ENCODE measurements at places on chromosomes 3 and 15.

GRCh38 chr3:42110631-42111030 lies 19.5 kb downstream of the TRAK1 start:
- no peak for DNase-seq

- DNase-seq, result no peak
Measured at GRCh38 chr3:45272828-45273470, 46.9 kb upstream of the TMEM158 start.

DNA sequence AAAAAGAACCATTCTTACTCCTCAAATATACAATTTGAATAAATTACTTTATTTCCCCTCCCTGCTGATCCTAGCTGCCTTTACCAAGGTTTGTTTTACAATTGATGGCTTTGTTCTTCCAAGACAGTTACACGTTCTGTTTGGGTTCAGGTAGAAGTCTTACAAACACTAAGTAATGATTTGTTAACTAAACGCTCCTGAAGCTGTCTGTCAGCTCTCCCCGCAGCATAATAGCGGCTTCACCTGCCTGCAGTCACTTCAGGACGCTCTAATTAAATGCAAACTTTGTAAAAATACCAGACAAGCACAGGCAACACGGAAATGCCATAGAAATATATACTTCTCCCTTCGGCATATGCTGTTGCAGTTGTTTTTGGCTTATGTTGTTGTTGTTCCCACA lies 176.4 kb upstream of the MDFIC2 start:
- DNase-seq, result no peak

GRCh38 chr3:58028902-58029301 lies 20.7 kb downstream of the FLNB start:
- no peak for DNase-seq

DNA sequence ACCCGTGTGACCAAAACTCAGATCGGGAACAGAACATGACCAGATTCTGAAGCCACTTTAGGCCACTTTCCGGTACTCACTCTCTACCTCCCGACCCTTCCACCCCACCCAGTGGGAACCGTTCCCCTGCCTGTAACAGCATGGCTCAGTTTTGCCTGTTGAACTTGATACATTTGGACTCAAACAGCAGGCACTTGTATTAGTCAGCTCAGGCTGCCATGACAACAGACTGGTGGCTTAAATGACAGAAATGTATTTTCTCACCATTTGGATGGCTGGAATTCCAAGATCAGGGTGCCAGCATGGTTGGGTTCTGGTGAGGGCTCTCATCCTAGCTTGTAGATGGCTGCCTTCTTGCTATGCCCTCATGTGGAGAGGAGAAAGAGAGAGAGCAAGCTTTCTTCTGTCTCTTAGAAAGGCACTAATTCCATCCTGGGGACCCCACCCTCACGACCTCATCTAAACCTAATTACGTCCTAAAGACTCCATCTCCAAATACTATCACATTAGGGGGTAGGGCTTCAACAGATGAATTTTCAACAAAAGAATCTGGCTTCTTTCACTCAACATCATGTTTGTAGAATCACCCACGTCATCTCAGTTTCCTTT lies 9.3 kb upstream of the SSUH2 start:
- no peak for DNase-seq

DNA sequence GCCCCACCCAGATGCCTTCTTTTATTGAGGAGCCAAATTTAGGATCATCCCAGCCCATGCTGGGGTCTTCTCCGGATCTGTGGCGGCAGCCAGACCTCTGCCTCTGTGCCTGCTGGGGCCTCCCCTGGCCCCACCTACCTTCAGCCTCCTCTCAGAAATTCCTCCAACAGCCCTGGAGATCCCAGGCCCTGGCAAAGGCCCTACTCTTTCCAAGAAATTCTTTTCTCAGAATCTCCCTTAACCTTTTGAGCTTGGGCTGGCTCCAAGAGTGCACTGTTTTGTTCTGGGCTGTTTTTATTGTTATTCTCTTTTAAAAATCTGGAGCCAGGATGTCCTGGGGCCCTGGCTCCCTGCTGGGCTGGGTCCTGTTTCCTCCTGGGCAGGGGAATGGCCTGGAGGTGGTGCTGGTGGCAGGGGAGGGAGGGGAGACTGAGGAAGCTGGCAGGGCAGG lies 57.8 kb downstream of the GRIP2 start:
- no peak for DNase-seq

DNA sequence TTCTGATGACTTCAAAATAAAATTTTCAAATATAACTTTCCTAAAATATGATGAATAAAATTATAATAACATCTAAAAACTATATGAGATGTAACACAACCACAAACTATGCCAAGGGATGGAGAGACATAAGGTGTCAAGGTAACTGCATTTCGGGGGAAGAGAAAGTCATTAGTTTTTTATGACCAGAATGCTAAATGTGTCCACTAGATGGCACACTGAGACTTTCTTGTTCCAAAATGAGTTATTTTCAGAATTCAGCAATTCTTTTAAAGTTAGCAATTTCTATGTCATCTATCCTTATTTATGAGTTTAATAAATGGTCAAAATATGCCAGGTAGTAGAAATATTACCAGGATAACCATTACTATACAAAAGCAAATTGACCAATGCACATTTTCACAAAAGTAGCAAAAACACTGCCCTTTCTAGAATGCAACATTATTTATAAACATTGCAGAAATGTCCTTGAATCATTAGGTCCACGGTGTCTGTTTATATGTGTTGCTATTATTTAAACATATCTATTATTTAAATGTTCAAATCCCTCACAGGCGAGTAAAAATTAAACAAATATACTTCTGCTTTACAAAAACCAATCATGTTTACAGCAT lies 374.2 kb downstream of the PLCL2 start:
- peak; percentile 35 for DNase-seq

DNA sequence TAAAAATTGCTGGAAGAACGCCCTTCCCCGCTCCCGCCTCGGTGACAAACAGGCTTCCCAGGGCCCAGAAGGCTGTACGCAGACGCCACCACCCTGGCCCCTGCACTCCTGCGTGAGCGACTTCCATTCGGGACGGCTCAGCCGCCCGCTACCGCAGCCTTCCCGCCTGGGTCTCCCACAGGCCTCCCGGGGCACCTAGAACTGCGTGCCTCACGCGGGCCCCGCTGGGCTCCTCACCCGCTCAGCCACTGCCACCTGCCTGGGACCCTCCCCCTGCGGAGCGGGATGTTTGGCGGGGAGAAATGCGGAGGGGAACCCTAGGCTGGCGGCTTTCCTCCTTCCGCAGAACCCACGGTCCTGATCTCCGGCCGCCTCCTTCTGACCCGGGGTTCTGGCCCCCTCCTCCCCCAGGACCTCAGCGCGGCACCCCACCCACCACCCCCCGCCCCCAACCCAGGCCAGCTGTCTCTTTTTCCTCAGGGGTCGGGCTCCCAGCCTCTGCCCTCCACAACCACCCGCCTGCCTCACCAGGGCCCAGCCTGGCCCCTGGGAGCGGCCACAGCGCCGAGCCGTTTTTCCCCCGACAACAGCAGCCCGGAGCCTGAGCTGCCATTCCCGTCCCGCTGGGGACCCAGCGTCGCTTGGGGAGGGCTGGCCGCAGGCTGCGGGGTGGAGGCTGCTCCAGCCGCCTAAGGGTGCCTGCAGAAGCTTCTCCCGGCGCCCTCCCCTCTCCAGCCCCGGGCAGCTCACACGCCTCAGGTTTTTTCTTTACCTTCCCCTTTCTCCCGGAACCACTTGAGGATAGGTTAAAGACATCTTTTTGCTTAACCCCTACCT lies 27.6 kb upstream of the RAB7A start:
- DNase-seq, result peak; percentile 20

GRCh38 chr15:88155310-88155709 lies 101.2 kb downstream of the NTRK3 start:
- DNase-seq, result no peak

DNA sequence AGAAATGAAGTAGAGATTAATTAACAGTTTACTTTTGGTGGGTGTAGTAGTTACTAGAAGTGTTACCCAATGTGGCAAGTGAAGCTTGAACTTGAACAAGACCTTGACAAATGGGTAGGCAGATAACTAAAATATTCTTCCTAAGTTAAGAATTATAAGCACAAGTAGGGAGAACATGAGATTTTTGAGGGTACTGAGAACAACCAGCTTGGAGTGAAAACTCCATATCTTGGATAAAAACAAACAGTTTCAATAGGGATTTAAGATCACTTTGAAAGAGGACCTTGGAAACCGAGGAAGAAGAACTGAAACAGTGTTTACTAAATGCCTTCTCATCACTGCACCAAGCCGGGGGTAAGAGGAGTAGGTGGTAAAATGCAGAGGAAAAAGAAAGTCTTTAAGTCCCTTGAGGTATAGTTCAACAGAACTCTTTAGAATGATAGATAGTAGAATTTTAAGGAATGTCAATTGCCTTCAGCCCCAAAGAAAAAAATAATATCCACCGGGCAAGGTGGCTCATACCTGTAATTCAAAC lies 496.7 kb downstream of the NAALADL2 start:
- no peak for DNase-seq
